Left kidney (tissue), 8 donors: ENCODE measurements at places on chromosomes 5 and 9.

DNA sequence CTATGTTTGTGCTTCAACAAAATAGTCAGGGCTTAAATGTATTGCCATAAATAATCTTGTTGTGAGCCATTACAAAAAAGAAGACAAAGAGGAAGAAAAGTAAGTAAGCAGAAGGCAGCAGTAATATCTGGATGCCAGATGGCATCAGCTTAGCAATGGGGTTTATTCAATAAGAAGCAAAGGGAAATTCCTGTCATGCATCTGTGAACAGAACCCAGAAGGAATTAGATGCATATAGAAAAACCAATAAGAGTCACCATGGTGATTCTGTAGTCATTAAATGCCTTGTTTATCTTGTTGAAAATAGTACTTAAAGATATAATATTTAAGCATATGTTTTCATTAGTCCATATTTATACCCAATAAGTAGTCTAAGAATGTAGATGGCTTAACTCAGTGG is 216.0 kb downstream of the ADAMTSL1 start:
- DNase-seq = no peak

DNA sequence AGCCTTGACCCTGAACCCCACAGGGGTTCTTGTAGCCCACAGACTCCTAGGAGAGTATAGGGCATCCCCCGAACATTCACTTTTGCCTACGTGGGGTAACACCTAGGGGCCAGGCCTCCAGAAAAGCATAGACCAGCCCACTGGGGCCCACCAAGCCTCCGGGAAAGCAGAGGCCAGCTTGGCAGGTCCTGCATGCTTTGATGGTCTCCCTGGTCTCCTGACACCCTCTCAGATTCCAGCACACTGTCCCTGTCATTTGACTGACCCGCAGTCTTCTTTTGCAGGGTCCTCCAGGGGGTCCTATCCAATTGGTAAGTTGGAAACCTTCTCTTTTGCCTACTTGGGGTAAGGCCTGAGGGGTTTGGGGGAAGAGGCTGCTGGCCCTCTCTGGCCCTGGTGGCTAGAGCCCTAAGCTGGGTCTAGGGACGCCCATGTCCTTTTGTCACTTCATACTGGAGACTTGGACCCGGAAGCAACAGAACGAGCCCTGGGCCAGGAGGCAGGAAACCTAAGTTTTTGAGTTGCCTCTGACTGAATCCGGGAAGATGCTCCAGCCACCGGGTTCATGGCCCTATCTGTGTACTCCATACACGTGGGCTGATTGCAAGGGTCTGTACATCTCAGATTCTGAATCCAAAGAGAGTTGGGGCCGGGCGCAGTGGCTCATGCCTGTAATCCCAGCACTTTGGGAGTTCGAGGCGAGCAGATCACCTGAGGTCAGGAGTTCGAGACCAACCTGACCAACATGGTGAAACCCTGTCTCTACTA is 20.9 kb upstream of the ORM1 start:
- DNase-seq = no peak

DNA sequence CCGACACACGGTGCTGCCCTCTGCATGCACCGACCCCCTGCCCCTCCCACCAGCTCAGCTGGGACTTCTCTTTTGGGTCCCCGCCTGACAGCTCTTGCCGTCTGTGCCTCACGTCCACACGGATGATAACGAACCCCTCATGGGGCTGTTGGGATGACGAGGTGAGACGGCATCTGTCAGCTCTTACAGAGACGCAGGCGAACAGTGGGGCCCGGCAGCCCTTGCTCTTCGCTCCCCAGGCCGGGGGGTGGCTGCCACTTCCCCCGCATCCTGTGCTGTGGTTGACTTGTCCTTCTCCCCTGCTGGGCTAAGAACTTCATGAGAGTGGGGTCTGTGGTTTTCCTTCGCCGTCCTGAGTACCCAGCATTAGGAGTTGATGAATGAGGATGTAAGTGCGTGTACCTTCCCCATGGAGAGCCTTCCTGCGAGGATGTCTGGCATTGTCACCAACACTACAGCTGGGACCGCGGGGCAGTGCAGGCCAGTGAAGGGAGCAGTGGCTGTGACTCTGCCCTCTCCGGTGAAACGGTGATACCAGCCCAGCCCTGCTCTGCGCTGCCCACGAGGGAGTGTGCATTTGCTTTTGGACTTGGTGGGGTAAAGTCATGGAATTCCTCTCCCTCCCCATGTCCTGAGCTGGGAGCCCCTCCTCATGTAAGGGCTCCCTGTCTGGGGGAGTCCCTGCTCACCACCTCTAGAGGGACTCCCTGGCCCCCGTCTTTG is 23.2 kb downstream of the HK3 start:
- DNase-seq = no peak

GRCh38 chr5:112217843-112218579 is 201.1 kb downstream of the EPB41L4A start:
- DNase-seq = no peak

GRCh38 chr5:60945813-60946187 is 795 bp downstream of the NDUFAF2 start:
- peak; percentile 34 for DNase-seq

GRCh38 chr5:96049398-96050272 is 88.0 kb upstream of the ELL2 start:
- no peak for DNase-seq

- DNase-seq = no peak
Measured at GRCh38 chr5:116442095-116442534, 132.5 kb downstream of the SEMA6A start.

- DNase-seq = no peak
Measured at GRCh38 chr5:147391781-147392180, 118.1 kb downstream of the DPYSL3 start.

- no peak for DNase-seq
Measured at GRCh38 chr9:110110154-110110553, 97.8 kb downstream of the C9orf152 start.

GRCh38 chr5:71828291-71829040 is 109.4 kb downstream of the CARTPT start:
- no peak for DNase-seq

GRCh38 chr9:91689006-91689405 is 261.0 kb downstream of the ROR2 start:
- DNase-seq = no peak

DNA sequence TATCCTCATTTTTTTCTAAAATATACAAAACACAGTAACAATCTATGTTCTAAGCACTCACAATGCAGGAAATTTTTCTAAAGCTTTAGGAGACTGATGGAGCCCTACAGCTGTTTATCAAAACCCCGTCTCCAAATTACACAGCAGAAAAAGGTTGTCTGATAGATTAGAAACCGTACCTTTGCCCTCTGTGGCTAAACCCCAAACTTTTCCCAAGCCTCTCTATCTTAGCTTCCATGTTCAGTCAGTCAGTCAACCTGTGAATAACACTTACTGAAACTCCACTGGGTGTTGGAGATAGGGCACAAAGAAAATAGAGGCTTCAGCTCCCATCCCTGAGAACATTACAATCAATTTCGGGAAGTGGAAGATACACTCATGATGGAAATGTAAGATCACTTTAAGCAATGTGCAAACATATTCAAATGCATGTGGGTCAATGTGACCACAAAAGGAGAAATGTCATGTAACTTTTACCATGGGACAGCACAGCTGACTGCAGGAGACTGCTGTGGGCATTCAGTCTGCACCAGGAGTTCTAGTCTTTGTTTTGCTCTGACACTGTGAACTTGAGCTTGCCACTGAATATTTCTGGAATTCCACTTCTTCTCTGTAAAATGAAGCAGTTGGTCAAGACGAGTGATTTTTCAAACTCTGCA is 279.5 kb upstream of the PIK3R1 start:
- DNase-seq = no peak

DNA sequence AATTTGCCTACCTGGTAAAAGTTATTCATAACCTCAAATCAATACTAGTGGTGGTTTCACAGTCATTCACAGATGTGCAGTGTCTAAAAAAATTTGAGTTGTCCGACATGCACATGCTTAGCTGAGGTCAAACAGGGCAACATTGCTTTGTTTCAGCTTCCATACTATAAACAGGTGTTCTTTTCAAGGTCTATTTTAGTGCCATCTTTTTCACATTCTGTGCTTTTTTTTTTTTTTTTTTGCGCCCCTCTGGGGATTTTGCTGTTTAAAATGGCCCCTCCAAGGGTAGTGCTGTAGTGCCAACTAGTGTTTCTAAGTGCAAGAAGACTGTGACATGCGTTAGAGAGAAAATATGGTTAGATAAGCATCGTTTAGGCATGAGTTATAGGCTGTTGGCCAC is 14.5 kb downstream of the PHAX start:
- no peak for DNase-seq

DNA sequence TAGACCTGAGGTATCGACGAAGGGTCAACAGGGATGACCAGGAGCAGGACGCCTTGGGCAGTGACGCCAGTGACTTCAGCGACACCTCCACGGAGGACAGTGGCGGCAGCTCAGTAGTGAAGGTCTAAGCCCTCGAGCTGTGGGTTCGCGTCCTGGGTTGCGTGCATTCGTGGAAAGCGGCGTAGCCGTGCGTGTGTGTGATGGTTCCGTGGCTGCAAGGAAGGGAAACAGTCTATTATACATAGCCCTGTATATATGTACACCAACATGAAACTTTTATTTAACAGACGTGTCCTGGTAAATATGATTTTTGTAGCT is 8.4 kb downstream of the PPP1R26 start:
- no peak for DNase-seq

- DNase-seq = no peak
Measured at GRCh38 chr9:75548871-75549270, 341.6 kb upstream of the PCSK5 start.

DNA sequence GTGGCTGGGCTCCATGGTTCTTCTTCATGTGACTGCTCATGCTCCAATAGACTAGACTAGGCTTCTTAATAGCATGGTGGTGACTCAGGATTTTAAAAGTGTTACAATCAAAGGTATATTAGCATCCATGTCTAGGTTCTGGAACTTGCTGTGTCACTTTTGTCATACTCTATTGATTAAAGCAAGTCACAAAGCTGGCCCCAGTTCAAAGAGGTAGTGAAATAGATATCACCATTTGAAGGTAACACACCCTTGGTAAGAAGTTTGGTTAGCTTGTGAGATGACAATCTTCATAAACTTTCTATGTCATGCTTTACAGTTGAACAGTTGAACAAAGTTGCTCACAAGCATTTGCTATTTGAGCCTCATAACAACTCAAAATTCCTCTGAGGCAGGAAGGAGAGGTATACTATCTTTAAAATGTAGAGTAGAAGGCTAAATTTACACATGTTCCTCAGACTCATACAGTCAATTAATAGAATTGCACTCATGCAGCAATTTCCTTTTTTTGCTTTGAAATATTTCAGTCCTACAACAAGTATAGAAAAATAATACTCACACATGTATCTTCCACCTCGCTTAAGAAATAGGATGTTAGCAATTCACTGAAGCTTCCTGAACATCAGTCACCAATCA is 56.8 kb upstream of the TMEM252 start:
- no peak for DNase-seq

GRCh38 chr9:127778280-127779135 is at the start of gene SH2D3C:
Gene SH2D3C, minus strand, starts transcription at chr9:127778666. Its CDS starts 39 bp downstream, at chr9:127778627.
- no peak for DNase-seq

DNA sequence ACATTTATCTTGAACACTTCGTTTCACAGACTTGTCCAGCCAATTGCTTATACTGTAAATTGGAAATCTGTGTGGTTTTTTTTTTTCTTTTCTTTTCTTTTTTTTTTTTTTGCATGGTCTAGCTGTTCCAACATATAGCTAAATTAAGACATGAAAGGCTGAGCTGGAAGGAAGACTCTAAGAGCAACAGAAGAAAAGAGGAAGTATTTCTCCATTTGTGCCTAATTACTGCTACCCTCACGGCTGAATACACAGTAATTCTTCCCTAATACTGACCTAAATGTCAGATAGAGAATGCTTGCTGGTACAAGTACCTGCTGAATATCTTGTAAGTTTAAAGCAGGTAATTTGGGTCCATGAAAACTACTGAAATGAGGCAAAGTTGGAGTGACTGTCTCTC is 11.0 kb upstream of the HAPLN1 start:
- DNase-seq = no peak

DNA sequence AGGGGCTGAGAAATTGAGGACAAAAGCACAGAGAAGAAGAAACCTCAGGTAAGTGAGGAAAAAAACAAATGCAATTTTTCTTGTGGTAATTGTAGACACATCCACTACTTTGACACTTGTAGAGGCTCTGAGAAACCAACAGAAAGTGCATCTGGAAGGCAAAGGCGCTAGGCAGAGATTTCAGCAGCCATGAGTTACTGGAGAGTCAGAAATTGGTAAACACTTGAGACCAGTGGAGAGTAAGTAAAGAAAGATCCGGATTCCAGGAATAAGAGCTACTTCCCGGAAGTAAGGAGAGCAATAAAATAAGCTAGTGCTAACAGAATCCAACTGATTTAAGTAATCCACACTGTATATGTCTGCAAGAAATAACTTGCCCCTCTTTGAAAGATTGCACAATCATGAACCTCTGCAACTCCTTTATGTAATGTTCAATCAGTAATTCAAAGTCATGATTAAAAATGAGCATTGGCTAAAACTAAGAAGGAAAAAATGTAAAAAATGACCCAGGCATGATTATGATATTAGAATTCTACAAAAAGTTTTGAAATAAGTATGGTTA is 382.1 kb downstream of the CDH18 start:
- DNase-seq = no peak

DNA sequence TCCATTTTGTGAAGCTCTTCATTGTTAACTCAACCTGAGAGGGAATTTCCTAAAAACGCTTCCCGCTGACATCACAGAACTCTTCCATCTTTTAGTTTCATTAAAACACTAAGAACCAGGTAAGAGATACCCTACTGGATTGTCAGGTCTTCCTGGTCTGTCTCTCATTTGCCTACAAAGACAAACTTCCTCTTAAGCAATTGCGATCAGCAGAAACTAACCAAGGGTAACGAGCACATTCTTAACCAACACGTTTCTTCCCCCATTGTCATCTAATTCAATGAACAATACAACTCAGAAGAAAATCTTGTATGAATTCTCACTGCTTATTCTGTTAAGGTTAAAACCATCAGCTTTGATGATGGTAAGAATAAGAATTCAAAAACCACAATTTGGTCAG is 6.6 kb downstream of the FBXW11 start:
- DNase-seq = no peak

DNA sequence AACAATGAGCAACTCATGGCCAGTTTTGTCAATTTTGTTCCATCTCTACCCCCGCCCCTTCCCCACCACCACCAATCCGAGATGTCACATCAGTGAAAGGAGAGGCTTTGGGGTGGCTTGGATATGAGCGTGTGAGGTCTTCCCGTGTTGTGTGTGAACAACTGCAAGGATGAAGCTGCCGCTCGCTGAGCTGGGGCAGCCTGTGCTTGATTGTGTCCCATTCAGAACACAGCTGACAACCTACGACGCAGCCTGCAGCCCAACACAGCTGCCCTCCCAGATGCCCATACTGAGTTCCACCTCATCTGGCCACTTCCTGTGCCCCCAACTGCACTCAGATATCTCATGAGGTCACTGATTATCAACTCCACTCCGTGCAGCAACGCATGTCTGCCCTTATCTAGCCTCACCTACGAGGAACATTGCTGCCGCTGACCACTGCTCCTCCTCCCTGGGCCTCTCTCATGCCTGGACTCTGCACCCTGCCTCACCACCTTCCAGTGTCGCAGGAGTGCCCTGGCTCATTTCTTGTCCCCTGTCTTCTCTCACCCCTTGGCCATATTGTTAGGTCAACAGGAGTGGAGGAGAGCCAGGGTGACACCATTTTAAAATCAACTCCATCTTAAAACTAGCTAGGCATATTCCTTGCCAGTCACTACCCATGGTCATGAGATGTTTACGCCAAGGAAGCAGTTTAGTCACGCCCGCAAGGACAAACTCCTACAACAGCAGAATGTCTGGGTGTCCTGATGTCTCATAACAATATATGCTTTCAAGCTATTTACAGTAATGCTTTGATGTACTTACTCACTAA is 7.3 kb upstream of the IL4 start:
- no peak for DNase-seq
